ENCODE measurements at places on chromosomes 2 and 18.

GRCh38 chr2:28469947-28470535, 25.8 kb upstream of the PLB1 start:
- DNase-seq, result no peak

DNA sequence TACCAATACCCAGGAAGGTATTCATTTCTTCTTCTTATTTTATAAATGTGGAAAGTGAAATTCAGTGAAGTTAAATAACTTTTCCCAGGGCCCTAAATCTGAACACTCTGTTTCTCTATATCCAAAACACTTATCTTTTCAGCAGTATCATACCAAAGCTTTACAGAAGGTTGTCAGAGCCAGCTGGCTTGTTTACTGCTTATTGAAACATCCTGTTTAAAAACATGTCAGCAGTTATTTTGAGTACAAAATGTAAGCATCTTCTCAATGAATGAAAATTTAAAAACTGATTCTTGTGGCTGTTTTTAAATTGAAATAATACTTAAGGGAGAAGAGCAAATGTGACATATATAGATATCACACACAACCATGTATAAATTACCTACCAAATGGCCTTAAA, 11.3 kb upstream of the CDH19 start:
- no peak for DNase-seq

DNA sequence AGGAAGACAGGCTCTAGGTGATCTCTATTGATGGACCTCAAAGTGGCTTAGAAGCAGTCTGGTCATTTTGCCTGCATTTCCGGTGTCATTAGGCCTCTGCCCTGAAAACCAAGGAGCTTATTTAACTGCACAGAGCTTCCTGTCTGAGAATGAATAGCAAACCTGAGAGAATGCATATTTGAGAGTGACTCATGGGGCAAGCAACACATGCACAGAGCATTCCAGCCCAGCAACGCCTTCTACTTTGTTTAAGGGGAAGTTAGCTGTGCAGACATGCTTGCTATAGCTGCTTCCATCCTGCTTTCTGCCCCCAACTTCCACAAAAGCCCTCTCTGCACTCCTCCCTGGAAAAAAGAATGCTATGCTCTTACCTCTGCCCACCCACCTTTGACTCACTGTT, 232.8 kb downstream of the GRB14 start:
- peak; percentile 11 for DNase-seq

DNA sequence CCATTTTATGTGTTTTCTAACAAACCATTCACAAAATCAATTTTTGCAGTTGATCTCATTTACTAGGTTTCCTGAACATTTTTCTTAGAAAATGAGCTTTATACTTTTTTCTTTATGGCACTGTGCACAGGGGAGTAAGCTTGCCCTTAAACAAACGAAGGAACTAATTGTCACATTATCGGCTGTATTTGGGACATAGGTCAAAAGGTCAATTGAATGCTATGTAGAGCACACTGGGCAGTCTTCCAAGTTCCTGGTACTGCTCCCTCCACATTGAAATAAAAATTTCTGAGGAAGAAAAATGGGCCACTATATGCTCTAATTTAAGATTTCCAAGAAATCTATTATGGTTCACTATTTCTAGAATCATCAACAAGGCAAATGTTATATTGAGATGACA, 93.6 kb upstream of the TMEFF2 start:
- DNase-seq, result peak; percentile 4

GRCh38 chr2:121175326-121175725, 109.7 kb downstream of the TFCP2L1 start:
- no peak for DNase-seq

DNA sequence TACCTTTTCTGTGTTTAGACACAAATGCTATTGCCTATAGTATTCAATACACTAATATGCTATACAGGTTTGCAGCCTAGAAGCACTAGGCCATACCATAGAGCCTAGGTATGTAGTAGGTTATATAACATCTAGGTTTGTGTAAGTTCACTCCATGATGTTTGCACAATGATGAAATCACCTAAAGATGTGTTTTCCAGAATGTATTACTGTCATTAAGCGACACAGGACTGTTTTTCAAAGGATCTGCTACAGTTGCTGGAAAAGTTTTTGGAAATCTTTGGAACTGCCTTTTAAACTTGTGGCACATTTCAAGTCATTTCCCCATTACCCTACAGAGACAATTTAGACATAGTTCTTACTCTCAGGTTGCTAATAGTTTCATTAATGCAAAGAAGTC, 9.3 kb downstream of the PSMD1 start:
- no peak for DNase-seq

DNA sequence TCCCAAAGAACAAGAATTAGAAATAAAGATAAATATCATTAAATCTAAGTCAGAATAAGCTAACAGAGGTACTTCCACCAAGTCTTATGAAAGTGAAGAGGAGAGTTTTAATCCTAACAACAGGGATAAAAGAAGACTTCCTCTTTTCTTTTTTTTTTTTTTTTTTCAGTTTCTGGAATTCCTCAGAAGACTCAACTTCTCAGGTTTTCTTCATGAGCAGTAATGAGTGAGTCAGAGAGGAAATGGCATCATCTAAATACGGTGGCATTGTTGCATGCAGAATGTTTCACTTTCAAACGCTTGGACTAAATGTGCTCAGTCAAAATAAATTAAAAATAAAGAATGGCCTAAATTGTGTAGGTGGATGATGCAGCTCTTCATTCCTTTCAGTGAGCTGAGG, 45.6 kb upstream of the ARHGAP15 start:
- peak; percentile 92 for DNase-seq

- DNase-seq, result no peak
These were observed 117.3 kb downstream of the PLB1 start for GRCh38 chr2:28613186-28613585.

DNA sequence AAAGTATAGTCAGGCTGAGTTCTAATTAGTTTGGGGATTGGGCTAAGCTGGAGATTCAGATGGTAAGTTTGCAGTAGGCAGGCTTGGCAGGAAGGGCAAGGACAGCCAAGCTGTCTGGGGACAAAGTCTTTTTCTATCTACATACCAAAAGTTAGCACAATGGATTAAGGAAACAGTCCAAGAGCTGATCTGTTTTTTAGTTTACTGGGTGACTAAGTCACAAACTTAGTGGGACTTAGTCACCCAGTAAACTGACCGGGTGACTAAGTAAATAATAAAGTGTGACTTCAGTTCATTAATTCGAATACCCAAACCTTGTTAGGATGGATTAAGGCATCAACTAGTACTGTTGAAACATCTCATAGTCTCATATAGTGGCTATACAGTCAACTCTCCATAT, 1386.0 kb upstream of the CELF4 start:
- DNase-seq, result no peak

DNA sequence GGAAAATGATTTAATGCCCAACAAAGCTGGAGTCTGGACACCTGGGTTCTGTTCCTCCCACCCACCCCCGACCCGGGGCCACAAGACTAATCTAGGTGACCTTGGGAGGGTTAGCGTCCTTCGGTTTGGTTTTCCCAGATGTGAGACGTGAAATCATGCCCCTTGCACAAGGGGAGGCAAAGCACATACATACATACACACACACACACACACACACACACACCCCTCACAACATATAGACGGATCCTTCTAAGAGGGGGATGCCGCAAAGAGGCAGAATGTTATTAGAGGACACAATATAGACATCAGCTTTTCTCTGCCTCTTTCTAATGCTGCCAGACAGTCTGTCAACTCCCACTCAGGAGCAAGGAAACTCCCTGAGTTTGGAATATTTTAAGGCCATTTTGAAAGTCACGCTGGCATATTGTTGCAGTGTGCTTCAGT, 616 bp upstream of the RBMS1 start:
- DNase-seq, result no peak

DNA sequence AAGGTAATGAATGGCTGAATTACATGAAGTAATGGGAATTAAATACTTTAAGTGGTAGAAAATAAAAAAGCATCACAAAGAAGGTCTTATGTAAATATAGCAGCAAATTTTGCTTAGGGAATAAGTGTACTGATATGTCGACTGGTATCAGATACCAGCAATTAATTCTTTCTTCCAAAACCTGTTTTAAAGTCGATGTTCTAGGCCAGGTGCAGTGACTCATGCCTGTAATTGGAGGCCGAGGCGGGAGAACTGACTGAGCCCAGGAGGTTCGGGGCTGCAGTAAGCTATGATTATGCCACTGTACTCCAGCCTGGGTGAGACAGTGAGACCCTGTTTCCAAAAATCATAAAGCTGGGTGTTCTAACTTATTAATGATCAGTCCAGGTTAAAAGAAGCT, 30.3 kb downstream of the SP3 start:
- DNase-seq, result no peak

GRCh38 chr2:176445956-176446355, 176.7 kb downstream of the MTX2 start:
- DNase-seq, result no peak

GRCh38 chr2:236717729-236718128, 148.1 kb downstream of the ACKR3 start:
- no peak for DNase-seq

GRCh38 chr2:156465573-156465972, 29.4 kb downstream of the GPD2 start:
- DNase-seq, result no peak

DNA sequence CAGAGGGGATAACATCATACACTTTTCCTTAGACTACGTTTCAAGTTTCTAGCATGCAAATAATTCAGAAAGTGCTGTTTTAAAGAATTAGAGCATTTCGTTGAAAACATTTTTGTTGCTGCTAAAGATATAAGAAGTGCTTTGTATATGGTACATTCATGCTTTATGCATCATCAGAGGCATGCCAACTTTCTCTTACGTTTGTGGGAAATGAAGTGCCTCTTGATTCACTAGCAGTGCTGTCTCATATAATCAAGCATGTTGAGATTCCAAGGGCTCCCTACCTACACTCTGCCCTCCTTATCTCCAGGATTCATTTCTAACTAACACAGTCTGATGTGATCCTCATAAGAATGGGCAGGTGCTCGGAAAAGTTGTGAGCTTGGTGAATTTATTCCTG, 748.6 kb upstream of the DDX18 start:
- DNase-seq, result no peak

DNA sequence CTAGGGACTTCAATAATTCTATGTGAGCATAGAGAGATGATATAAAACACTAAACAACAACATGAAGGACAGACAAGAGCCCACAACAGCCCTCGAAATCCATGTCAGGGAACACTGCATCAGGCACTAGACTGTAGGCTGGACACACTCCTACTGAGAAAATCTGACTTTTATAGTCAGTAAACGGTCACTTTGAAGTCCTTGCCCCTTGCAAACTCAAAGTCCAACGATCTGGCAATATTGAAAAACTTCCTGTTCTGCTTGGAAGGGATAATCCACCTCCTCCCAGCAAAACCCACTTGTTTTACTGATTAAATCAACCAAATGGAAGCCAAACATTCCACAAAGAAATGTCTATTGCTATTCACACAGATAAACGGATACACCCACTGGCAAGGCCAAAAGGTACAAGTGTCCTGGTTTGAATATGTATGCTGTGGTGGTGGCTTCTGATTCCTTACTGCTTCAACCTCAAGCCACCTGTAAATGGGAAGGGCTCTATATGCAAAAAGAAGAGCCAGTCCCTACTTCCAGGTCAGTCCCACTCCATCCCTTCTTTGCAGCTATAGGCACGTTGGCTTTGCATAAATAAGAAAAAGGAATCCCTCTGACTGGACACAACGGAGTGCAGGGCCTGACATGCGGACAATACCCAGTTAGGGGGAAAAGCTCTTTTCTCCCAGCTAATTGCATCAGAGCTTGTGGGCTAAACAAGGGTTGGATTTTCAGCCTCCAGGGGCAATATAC, 56.6 kb downstream of the STK39 start:
- DNase-seq, result no peak

- DNase-seq, result no peak
These were observed 191.9 kb downstream of the ARL4C start for GRCh38 chr2:234304950-234305349.

DNA sequence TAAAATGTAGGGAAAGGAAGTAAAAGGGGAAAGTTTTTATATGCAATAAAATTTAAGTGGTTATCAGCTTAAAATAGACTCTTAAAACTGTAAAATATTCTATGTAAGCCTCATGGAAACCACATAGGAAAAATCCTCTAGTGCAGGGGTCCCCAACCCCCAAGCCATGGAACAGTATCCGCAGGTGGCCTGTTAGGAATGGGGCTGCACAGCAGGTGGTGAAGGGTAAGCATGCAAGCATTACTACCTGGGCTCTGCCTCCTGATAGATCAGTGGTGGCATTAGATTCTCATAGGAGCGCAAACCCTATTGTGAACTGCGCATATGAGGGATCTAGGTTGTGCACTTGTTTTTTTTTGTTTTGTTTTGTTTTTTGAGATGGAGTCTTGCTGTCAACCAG, 1409.3 kb upstream of the CDH2 start:
- DNase-seq, result no peak

GRCh38 chr2:189348369-189348768, 92.9 kb upstream of the WDR75 start:
- peak; percentile 6 for DNase-seq

DNA sequence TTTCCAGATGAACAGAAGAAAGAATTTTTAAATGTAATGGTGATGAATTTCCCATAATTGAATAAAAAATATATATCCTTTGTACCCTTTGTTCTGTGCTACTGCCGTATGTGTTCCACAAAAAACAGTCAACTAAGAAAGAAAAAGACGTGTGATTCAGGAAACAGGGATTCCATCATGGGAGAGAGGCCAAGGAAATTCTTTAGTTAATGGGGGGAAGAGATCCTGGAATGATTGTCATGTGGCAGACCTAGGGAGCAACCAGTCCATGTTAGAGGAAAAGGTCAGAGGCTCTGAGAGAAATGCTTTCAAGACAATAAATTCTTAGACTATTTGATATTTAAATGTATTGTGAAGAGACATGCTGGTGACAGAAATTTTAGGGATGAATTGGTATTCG, 76.6 kb downstream of the CPO start:
- no peak for DNase-seq

DNA sequence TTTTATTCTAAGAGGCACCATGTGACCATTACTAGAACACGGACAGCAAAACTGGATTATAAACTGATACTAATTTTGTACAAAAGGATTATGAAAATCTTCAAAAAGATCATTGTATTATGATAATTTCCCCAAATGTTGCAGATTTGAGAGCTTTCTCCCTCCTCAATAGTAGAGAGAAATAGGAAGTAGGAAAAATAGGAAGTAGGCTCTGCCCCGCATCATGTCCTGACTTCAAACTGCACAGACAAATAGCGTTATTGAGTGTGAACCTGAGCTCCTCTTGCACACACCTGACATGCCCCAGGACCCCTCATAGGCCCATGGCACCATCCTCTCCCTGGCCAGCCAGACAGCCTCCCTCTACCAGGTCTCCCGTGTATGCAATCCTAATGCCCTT, 25.4 kb downstream of the CHRNA1 start:
- DNase-seq, result peak; percentile 28

DNA sequence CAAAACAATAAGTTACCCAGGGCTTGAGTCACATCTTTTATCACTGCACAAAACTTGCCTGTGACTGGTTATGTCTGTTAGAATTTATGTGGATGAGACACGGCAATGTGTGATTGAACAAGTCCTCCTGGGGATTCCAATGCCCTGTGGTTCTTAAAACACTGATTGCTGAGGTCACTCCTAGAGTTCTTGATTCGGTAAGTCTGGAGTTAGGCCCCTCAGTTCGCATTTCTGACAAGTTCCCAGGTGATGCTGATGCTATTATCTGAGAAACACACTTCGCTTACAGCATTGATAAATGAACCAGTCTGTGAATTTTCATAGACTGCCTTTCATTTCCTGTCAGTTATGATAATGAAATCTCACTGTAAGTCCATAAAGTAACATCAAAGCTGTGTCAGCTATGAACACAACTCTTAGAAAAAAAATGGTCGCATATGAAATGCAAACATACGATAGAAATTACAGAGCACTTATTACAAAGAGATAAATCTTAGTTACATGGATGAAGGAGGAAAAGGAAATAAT, 214.0 kb downstream of the DLGAP1 start:
- no peak for DNase-seq

Data from suppressor macrophage (primary cell).